ENCODE measurements at places on chromosomes 4 and X. TPM values are rescaled to one million over a fixed set of nuclear protein-coding genes. Genes with fewer than 3 reads are reported as not detected.

DNA sequence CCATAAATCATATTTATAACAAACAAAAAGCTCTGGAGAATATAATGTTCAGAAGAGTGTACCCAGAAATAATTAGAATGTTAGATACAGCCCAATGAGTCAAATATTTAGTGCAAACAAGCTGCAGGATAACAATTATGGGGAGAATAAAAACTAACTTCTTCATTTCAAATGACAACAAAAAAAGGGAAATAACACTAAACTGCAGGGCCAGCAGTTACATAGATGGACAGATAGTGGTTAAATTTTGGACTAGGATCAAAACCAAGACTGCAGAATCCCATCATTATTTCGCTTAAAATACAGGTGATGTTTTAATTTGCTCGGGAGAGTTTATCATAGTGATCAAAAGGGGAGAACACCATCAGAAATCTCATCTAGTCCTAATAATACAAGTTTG lies 617 bp upstream of the GPR34 start:
- no peak overlapping the region for H3K27ac ChIP-seq
- H3K4me3 ChIP-seq = no peak overlapping the region
- H3K36me3 ChIP-seq = no peaks in the 10 kb centered on the region
- H3K4me1 ChIP-seq = peaks cover 5% of the 10 kb centered on the region

DNA sequence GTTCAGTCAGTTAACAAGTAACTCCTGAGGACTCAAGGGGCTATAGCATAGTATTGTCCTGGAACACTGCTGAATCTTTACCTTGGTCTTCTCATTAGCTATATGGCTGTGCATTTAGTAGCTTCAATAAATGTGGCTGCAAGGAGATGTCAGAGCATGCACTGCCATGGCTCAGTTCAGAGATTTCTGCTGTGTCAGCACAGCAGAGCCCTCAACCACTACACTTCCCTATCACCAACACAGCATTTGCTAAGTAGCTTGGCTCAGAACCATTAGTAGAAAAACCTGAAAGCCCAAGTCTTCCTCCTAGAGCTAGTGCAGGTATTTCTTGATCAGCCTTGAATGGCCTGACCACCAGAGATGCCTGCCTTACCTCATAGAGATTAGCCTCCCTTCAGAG lies 466.0 kb downstream of the IDS start:
- no peak overlapping the region for H3K4me3 ChIP-seq
- H3K36me3 ChIP-seq = no peaks in the 10 kb centered on the region
- no peak overlapping the region for H3K27ac ChIP-seq
- DNase-seq = no peak
- no peaks in the 10 kb centered on the region for H3K4me1 ChIP-seq

GRCh38 chrX:14038375-14039085 lies 8.8 kb upstream of the GEMIN8 start:
- H3K27ac ChIP-seq = no peak overlapping the region
- no peaks in the 10 kb centered on the region for H3K36me3 ChIP-seq
- no peak overlapping the region for H3K4me3 ChIP-seq
- DNase-seq = no peak

GRCh38 chrX:146160443-146161203 lies 343.0 kb downstream of the SLITRK2 start:
- H3K36me3 ChIP-seq = no peaks in the 10 kb centered on the region
- no peak for DNase-seq
- H3K4me3 ChIP-seq = no peak overlapping the region
- no peaks in the 10 kb centered on the region for H3K4me1 ChIP-seq
- no peaks in the 10 kb centered on the region for H3K27me3 ChIP-seq

DNA sequence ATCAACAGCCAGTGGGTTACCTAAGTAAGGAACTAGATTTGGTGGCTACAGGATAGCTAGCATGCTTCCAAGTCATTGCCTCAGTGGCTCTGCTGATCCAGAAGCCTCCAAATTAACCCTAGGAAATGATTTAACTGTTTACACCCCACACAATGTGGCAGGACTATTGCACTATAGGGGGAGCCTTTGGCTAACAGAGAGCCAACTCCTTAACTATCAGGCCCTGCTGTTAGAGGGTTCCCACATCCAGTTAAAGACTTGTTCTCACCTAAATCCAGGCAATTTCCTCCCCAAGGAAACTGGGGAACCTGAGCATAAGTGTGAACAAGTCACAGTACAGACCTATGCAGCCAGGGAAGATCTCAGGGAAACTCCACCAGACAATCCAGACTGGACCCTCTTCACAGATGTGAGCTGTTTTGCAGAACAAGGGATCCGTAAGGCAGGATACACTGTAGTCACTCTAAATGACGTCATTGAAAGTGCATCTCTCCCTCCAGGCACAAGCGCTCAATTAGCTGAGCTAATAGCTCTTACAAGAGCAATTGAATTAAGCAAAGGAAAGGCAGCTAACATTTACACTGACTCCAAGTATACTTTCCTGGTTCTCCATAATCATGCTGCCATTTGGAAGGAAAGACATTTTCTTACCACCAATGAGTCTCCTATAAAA lies 185.3 kb upstream of the SPOCK3 start:
- H3K4me1 ChIP-seq = no peaks in the 10 kb centered on the region
- H3K27me3 ChIP-seq = no peaks in the 10 kb centered on the region

DNA sequence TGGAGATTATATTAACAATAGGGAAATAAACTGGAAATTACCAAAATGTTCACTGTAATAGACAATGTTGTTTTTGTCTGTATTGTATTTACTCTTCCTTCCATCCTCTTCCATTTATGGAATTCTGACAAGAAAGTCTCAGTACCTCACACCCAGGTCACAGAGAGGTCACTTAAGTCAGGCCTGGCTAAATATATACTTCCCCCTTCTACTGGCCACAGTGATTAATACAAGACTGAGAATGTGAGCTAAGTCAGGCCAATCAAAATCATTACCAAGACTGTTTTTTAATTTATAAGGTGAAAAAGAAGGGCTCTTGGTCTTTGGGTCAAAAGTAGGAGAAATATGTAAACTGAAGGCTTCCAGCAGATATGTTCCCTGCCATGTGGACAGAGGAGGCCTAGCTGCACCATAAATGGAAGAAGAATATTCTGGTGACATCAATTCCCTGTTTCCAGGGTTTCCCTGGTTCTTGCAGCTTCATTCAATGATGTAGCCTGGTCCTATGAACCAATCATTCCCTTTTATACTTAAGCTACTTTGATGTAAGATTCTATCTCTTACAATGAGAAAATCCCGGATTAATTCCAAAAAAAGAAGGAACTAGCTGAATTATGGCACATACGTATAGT lies 64.3 kb downstream of the LRBA start:
- H3K4me3 ChIP-seq = no peak overlapping the region
- H3K36me3 ChIP-seq = no peaks in the 10 kb centered on the region
- H3K27me3 ChIP-seq = no peaks in the 10 kb centered on the region
- no peak overlapping the region for H3K27ac ChIP-seq
- peaks cover 8% of the 10 kb centered on the region for H3K4me1 ChIP-seq

DNA sequence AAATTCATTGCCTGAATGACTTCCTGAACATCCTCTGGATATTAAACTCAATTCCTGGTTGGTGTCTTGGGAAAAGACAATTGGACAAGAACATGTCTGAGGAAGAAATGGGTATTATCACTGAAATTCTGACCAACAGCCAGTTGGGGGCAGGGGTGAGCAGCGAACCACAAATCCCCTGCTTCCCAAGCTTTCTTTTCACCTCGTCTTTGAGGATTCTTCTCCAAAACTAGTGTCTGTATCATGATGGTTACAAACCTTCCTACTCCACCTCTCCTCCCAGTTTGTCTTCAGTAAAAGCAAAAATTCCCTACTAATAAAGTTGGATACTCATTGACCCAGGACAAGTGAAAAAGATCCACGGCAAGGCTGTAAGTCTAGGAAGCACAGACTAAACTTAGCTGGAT lies 48.3 kb upstream of the WDR1 start:
- H3K4me1 ChIP-seq = no peaks in the 10 kb centered on the region
- H3K27ac ChIP-seq = no peak overlapping the region
- peaks cover 10% of the 10 kb centered on the region for H3K27me3 ChIP-seq
- DNase-seq = peak; percentile 53

DNA sequence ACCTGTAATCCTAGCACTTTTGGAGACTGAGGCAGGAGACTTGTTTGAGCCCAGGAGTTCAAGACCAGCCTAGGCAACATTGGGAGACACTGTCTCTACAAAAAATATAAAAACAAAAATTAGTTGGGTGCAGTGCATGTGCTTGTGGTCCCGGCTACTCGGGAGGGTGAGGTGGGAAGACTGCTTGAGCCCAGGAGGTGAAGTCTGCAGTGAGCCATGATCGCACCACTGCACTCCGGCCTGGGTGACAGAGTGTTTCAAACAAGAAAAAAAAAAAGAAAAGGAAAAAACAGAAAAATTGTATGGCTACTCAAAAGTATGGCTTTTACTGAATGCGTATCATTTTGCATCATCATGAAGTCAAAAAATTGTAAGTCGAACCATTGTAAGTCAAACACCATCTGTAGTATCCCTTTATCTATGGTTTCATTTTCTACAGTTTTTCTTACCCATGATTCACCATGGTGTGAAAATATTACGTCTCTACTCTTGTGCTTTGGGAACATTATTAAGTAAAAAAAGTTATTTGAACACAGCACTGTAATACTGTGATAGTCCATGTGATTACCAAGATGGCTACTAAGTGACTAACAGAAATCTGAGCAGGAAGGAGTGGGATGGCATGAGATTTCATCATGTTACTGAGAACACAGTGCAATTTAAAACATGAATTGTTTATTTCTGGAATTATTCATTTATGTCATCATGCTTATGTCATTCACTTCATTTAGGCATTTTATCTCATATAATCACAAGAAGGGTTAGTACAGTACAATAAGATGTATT lies 26.5 kb upstream of the MANBA start:
- H3K27ac ChIP-seq = no peak overlapping the region
- no peaks in the 10 kb centered on the region for H3K27me3 ChIP-seq
- DNase-seq = peak; percentile 53
- H3K4me1 ChIP-seq = no peaks in the 10 kb centered on the region
- H3K4me3 ChIP-seq = no peak overlapping the region

- DNase-seq = no peak
- H3K36me3 ChIP-seq = no peaks in the 10 kb centered on the region
- no peaks in the 10 kb centered on the region for H3K27me3 ChIP-seq
- no peak overlapping the region for H3K4me3 ChIP-seq
- H3K4me1 ChIP-seq = no peaks in the 10 kb centered on the region
- H3K27ac ChIP-seq = no peak overlapping the region
Observed at GRCh38 chr4:15832523-15833451, 54.7 kb downstream of the CD38 start.

GRCh38 chr4:37054531-37055077 lies 189.9 kb upstream of the NWD2 start:
- no peaks in the 10 kb centered on the region for H3K27me3 ChIP-seq
- H3K36me3 ChIP-seq = no peaks in the 10 kb centered on the region
- no peak for DNase-seq

GRCh38 chrX:151765026-151765425 lies 30.5 kb downstream of the CNGA2 start:
- H3K27ac ChIP-seq = no peak overlapping the region
- H3K36me3 ChIP-seq = no peaks in the 10 kb centered on the region
- no peak for DNase-seq

GRCh38 chr4:12319765-12320164 lies 891.1 kb upstream of the HS3ST1 start:
- H3K27ac ChIP-seq = no peak overlapping the region
- H3K27me3 ChIP-seq = no peaks in the 10 kb centered on the region
- H3K4me1 ChIP-seq = no peaks in the 10 kb centered on the region
- no peaks in the 10 kb centered on the region for H3K36me3 ChIP-seq
- DNase-seq = no peak
- H3K4me3 ChIP-seq = no peak overlapping the region

DNA sequence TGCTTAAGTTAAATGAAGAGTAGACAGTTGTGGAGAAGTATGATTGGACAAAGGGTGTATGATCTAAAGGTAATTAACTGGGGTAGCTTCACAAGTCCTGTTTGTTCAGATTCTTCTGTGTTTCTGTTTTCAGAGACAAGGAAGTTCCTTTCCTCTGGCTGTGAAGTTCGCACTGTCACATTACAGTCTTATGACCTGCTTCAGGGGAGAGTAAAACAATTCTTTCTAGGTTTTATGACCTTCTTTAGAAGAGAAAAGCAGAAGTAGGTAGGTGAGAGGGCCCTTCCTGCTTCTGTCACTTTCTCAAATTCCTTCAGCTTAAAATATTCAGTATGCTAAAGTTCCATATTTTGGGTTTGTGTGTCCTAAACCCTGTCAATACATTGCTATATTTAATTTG lies 211.9 kb downstream of the SOX3 start:
- H3K36me3 ChIP-seq = no peaks in the 10 kb centered on the region
- peaks cover 52% of the 10 kb centered on the region for H3K27me3 ChIP-seq
- no peaks in the 10 kb centered on the region for H3K4me1 ChIP-seq

- no peaks in the 10 kb centered on the region for H3K27me3 ChIP-seq
- H3K4me3 ChIP-seq = no peak overlapping the region
- no peak for DNase-seq
- no peak overlapping the region for H3K27ac ChIP-seq
- H3K4me1 ChIP-seq = no peaks in the 10 kb centered on the region
Observed at GRCh38 chr4:38538517-38538916, 125.5 kb upstream of the KLF3 start.

- no peaks in the 10 kb centered on the region for H3K27me3 ChIP-seq
- no peak overlapping the region for H3K4me3 ChIP-seq
- H3K36me3 ChIP-seq = peaks cover 11% of the 10 kb centered on the region
- no peak overlapping the region for H3K27ac ChIP-seq
Observed at GRCh38 chr4:77023920-77024319, 51.9 kb downstream of the CCNI start.

DNA sequence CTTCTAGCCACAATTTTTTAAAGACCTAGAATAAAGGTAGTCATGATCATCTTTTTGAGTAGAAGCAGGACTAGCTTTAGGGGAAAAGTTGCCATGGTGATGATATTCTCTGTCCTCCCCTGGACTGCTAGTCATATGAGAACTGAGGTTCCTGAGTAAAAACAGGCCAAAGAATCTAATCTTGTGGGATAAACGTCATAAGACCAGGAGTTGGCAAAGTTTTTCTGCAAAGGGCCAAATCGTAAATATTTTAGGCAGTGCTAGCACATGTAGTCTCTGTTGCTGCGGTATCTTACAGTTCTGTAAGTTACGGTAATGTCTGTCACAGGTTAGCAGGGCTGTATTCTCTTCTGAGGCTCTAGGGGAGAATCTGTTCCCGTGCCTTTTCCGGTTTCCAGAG lies 3.4 kb downstream of the PRPS2 start:
- H3K27me3 ChIP-seq = no peaks in the 10 kb centered on the region
- no peak overlapping the region for H3K27ac ChIP-seq
- H3K4me3 ChIP-seq = no peak overlapping the region
- H3K36me3 ChIP-seq = no peaks in the 10 kb centered on the region
- DNase-seq = no peak

DNA sequence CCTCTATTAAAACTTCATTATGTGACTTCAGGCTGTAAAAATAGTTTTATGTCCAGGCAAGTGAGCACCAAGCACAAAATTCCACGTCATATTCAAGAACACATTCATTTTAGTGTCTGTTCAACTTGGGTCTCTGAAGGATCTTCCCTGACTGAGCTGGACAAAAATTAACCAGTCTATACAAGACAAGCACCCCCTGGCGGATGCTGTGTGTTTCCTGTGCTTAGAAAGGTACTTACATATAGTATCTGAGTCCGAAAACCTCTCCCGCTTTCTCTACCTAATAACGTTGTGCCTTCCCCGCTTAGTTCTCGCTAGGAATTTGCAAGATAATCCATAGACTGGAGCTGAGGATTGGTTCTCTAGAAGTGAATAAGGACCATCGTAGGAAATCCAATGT lies 2214.5 kb upstream of the TENM3 start:
- H3K4me3 ChIP-seq = no peak overlapping the region
- no peaks in the 10 kb centered on the region for H3K36me3 ChIP-seq
- no peaks in the 10 kb centered on the region for H3K27me3 ChIP-seq
- H3K27ac ChIP-seq = no peak overlapping the region
- DNase-seq = peak; percentile 76

Gene NALF2
- total RNA-seq = 2.3 TPM

Gene CD40LG
- total RNA-seq = not detected

Gene LETM1
- total RNA-seq = 102 TPM

Gene STAP1
- total RNA-seq = not detected

Gene TMEM271
- 3.6 TPM for total RNA-seq

Gene CCDC149
- 3.1 TPM for total RNA-seq

Gene SYNPO2
- total RNA-seq = 0.20 TPM

Gene CYLC1
- total RNA-seq = not detected

Measured in A673 (cell line).